Dermis microvascular lymphatic vessel endothelial cell (primary cell): ENCODE measurements at places on chromosomes 6 and 20. TPM values are rescaled to one million over a fixed set of nuclear protein-coding genes. Genes with fewer than 3 reads are reported as not detected.

Gene KIF6
- 0.13 and 0.38 TPM in 2 replicates for total RNA-seq

Gene ESR1
- total RNA-seq = not detected in 2 replicates

Gene CDSN
- under 0.01 TPM in 1 of 2 replicates, not detected in the other for total RNA-seq

Gene SLC52A3
- total RNA-seq = under 0.01 TPM in 1 of 2 replicates, not detected in the other

Gene MOCS1
- total RNA-seq = 8.3 and 10.4 TPM in 2 replicates

Gene NHLRC1
- 0.51 and 0.89 TPM in 2 replicates for total RNA-seq

Gene CCN5
- not detected in 2 replicates for total RNA-seq

Gene SLC22A7
- total RNA-seq = not detected in 2 replicates

Gene AMD1
- total RNA-seq = 47.6 and 56.8 TPM in 2 replicates

Gene NRSN1
- not detected in 2 replicates for total RNA-seq

Gene TCP11
- 0.13 TPM in 2 replicates for total RNA-seq

Gene CYP39A1
- 0.25 and 0.26 TPM in 2 replicates for total RNA-seq

Gene TNFRSF21
- 60.7 and 120 TPM in 2 replicates for total RNA-seq

Gene MUC21
- total RNA-seq = not detected in 2 replicates

Gene DCDC2
- under 0.01 TPM in 1 of 2 replicates, not detected in the other for total RNA-seq
